ENCODE measurements at places on chromosomes 3 and 15. TPM values are rescaled to one million over a fixed set of nuclear protein-coding genes. Genes with fewer than 3 reads are reported as not detected.

RNU5B-1 gene
- not detected for total RNA-seq

ATP13A5 gene
- not detected for total RNA-seq

DNAH1 gene
- total RNA-seq: 0.81 TPM

TICRR gene
- 10.9 TPM for total RNA-seq

LRRC31 gene
- total RNA-seq: not detected

ACTRT3 gene
- total RNA-seq: 3.1 TPM

VEPH1 gene
- 0.37 TPM for total RNA-seq

HYKK gene
- total RNA-seq: 7.1 TPM

WDR93 gene
- 0.25 TPM for total RNA-seq

ARPIN gene
- 14.3 TPM for total RNA-seq

MKRN3 gene
- total RNA-seq: 1.6 TPM

EOMES gene
- total RNA-seq: 0.71 TPM

MLF1 gene
- 25.6 TPM for total RNA-seq

LPCAT4 gene
- 63.0 TPM for total RNA-seq

CASR gene
- total RNA-seq: not detected

CADM2 gene
- 0.11 TPM for total RNA-seq

SLC22A14 gene
- 0.07 TPM for total RNA-seq

ALCAM gene
- total RNA-seq: 102 TPM

CIB1 gene
- 206 TPM for total RNA-seq

UROC1 gene
- not detected for total RNA-seq

GPR156 gene
- 0.48 TPM for total RNA-seq

GAP43 gene
- not detected for total RNA-seq

LDHAL6B gene
- not detected for total RNA-seq

MOBP gene
- 0.16 TPM for total RNA-seq

Measured in A549 treated with Mapracorat at 1 μM for 4 hours (cell line).